ENCODE measurements at places on chromosomes 5 and 9.

GRCh38 chr5:138960145-138960692 lies 85.1 kb upstream of the LRRTM2 start:
- no peak for DNase-seq

GRCh38 chr5:79636981-79637733 lies 24.9 kb downstream of the TENT2 start:
- DNase-seq, result no peak

GRCh38 chr5:76029739-76030138 lies 53.4 kb upstream of the SV2C start:
- DNase-seq, result no peak

GRCh38 chr5:64653766-64654560 lies 36.3 kb upstream of the SHISAL2B start:
- no peak for DNase-seq

DNA sequence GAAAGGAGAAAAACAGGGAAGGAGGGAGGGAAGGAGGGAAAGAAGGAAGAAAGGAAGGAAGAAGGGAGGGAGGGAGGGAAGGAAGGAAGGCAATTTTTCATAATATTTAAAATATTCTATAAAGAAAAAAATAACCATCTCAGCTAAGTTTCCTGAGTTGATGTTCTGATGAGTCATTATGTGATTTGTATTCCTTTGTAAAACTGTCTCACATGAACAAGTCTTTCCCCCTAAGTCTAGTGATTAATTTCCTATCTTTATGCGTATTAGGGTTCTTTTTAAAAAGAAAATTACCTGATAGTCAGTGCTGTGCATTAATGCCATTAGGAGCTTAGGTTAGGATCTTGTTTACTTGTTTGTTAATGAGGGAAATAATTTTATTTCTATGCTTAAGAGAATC lies 94.1 kb downstream of the RASEF start:
- DNase-seq, result peak; percentile 65
